ENCODE measurements at places on chromosomes 3 and 15.

- DNase-seq: no peak
These were observed 38.0 kb upstream of the NEDD4 start for GRCh38 chr15:56031402-56031801.

- peak; percentile 85 for DNase-seq
These were observed 6.0 kb downstream of the TIPARP start for GRCh38 chr3:156680243-156680914.

GRCh38 chr15:40894681-40895448 lies 615 bp downstream of the VPS18 start:
- peak; percentile 1 for DNase-seq

- no peak for DNase-seq
These were observed 98.4 kb upstream of the PFN2 start for GRCh38 chr3:150069154-150069527.

DNA sequence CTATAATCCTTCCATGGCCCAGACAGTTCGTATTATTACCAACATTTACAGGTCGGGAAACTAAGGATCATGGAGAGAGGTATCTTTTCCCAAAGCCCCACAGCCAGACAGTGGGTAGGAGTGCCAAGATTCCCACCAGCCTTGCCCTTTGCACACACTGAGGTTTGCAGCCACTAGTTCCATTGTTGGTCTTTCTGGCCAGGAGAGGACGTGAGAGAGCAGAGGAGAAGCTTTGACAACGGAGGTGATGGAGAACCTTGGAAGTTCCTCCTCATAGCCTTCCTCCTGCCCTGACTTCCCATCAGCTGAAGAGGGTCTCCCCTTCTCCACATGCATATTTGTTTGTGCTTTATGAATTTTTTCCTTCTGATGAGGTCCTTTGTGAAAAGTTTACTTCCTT lies 50.5 kb upstream of the PLCL2 start:
- no peak for DNase-seq

GRCh38 chr3:46214751-46215352 lies 6.7 kb upstream of the CCR1 start:
- peak; percentile 40 for DNase-seq

GRCh38 chr3:25611193-25611592 lies 53.5 kb downstream of the TOP2B start:
- no peak for DNase-seq

GRCh38 chr15:28269097-28269496 lies 52.9 kb downstream of the HERC2 start:
- no peak for DNase-seq

GRCh38 chr3:196979545-196979944 lies 10.9 kb upstream of the PIGZ start:
- DNase-seq: no peak

GRCh38 chr3:111732252-111732879 lies 126.7 kb upstream of the PHLDB2 start:
- no peak for DNase-seq

GRCh38 chr3:34396956-34397355 lies 598.5 kb downstream of the PDCD6IP start:
- DNase-seq: no peak

GRCh38 chr15:72912121-72912520 lies 128.6 kb upstream of the ADPGK start:
- no peak for DNase-seq

DNA sequence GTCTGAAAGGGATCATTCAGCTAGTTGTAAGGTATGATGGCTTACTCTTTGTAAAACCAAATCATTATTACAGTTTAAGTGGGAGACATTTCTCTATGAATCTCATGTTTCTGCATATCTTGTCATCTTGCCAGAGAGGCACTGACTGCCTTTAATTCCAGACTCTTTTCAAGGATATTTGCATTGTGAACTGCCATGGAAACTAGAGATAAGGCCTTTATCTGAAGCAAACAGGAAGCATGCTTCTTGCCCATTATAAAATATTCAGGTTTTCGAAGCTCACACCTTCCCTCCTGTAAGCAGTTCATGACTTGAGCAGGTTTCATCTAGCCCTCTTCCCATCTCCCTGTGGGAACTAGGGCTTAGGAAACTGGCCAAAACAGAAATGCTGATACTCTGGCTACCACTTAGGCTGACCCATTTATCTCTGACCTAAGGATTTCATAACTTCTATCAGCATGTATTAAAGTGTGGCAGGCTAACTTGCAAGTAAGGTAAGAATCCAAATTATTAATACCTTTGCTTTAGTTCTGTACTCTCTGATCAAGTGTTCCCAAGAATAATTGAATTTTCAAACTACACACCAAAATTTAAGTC lies 326.6 kb upstream of the ALCAM start:
- DNase-seq: no peak

DNA sequence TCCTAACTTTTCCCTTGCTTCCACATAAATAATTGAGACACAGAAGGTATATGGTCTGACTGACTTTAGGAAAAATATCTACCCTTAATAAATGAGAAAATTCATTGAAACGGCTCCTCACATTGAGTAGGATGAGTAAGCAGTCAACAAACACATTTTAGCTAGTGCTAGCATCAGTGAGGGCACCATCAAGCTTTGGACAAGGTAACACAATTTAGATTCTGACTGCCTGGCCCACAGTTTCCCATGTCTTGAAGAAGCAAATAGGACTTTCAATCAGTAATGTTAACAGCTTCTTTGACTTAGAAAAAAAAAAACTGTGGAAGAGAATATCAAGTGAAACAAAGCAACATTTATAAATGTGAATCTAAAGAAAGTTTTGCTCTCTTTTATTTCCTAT lies 70.1 kb upstream of the MBNL1 start:
- no peak for DNase-seq

DNA sequence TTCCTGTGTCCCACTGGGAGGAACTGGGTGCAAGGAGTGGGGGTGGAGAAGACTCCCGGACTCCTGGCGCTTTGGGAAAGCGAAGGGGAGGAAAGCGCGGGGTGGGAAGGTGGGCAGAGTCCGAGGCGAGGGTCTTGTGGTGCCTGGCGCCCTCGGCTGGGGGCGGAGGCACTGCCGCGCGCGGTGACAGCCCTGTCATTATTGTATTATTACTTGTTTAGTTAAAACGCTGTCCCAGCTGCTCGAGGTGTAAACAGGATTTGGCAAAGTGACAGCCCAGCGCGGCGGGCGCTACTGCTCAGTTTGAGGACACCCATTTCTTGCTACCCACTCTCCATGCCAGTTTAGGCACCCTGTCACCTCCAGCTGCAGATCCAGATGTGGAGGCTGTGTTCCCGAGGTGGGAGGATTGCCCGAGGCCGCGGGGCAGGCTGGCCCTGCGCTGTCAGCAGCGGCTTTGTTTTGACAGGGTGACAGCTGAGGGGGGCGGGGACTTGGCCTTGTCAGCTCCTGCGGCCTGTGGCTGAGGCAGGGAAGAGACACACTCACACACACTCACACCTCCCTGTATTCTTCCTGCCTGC lies 1.0 kb downstream of the KAT2B start:
- no peak for DNase-seq

DNA sequence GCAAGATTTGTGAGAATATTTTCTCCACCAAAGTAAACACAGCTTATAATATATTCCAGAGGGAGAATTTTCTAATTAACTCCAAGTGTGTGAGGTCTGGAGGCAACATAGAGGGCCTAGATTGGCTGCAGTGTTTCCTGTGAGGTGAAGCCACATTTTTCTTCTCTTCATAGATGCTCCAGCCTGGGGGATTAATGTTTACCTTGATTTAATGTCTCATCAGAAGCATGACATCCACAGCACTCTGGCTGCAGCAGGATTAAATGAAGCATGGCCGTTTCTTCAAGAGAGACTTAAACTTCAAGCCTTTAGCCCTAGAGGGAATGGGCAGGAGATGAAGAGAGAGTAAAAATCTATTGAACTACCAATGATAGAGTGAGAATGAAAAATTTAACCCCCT lies 137.9 kb upstream of the ZBTB20 start:
- peak; percentile 87 for DNase-seq

GRCh38 chr15:64696481-64696880 lies 78.9 kb downstream of the RBPMS2 start:
- no peak for DNase-seq

DNA sequence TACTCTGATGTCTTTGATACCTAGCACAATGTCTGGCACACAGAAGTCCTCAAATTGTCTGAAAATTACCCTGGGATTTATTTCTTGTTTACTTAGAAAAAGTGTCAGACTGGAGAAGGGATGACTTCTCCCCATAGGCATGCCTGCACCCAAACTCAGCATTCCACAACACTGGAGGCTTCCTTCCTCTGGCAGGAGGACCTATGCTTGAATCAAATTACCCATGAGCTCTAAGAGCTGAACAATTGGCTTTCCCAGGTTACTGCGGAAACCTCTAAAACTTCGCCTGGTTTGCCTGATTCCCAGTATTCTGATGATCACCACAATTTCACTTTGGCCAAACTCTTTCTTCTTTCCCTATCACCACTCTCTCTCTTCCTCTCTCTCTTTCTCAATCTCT lies 217.4 kb downstream of the DIPK2A start:
- DNase-seq: no peak

GRCh38 chr15:68203486-68203885 lies 1.6 kb downstream of the CALML4 start:
- no peak for DNase-seq

- no peak for DNase-seq
These were observed 84.6 kb upstream of the DCBLD2 start for GRCh38 chr3:98986073-98986472.

DNA sequence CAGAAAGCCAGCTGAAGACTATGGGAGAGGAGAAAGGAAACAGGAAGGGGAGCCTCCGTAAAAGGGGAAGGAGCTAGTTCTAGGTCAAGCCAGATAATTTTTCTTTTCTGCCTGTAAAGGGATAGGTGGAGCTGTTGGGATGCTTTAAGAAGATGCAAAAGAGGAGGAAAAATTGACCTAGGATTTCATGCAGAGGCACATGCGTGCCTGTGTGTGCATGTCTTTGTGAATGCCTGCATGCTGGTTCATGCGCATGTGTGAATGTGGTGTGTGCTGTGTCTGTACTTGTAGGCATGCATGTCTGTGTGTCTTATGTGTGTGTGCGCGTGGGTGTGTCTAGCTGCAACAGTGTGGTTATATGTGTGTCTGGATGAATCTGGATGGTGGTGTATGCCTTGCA lies 27.3 kb downstream of the CCDC33 start:
- DNase-seq: peak; percentile 23

DNA sequence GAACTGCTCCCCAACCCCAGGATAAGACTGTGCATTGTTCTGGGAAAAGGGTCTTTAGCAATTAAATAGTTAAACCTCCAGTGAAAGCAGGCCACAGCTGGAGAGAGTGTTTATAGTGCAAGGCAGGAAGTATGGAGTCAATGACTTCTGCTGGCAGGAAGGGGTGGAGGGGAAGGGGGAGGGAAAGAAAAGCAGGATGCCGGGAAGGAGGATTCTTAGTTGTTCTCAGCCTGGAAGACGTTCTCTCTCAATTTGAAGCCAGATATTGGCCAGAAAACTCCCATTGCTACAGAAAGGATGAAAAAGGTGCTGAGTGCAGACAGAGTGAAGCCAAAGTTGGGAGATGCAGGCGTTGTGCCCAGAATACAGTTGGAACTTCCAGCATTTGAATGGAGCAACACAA lies 35.7 kb upstream of the ACTL6A start:
- no peak for DNase-seq

DNA sequence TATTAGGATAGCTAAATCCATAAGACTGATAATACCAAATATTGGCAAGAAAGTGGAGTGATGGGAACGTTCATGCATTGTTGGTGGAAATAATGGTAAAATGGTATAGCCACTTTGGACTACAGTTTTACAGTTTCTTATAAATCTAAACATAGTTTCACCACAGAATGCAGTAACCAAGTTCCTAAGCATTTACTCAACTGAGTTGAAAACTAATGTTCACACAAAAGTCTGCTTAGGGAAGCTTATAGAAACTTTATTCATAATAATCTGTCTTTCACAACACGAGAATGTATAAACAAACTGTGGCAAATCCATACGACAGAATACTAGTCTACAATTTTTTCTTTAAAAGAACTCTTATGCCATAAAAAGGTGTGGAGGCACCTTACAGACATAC lies 969.3 kb downstream of the FHIT start:
- DNase-seq: no peak

- DNase-seq: no peak
These were observed 12.5 kb downstream of the DOCK3 start for GRCh38 chr3:50687127-50687751.

DNA sequence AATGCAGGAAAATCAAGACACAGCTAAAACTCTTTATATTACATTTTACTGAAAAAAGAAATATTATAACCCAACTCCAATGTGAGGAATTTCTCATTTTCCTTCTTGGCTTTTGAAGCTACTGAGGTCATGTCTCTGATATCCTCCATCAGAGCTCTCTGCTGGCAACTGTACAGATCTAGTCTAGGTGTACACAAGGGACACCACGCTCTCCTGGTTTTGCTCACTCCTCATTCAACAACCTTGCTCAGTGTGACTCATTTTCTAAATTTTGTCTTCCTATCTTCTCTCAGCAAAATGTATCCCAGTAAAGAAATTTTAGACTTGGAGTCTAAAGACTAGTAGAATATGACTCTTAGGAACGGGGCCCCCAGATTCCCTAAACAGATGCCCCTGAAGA lies 144.3 kb downstream of the KCNMB2 start:
- no peak for DNase-seq

- DNase-seq: peak; percentile 79
These were observed at the start of gene MAP6D1 for GRCh38 chr3:183825456-183826161. Gene MAP6D1, minus strand, starts transcription at chr3:183825577. Its CDS starts 30 bp downstream, at chr3:183825547.

- DNase-seq: peak; percentile 94
These were observed 71.4 kb downstream of the TFDP2 start for GRCh38 chr3:142077859-142078500.

Measured in DMS79 treated with DMSO at 0.1 percent for 48 hours (cell line).